Activated gamma-delta T cell (primary cell): ENCODE measurements at places on chromosomes 12 and 14.

DNA sequence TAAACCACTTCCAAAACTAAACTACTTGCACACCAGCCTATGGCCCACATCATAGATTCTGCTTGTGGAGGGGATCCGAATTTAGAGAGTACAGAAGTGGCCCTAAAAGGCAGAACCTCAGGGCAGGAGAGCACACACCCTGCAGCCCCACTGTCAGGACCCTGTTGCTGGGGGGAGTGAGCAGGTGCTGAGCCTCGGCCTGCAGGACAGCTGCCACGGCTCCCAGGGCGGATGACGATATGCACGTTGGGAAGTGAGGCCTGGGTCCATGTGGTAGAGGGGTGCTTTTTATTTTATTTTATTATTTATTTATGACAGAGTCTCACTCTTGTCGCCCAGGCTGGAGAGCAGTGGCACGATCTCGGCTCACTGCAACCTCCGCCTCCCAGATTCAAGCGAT, 73.5 kb downstream of the TNFAIP2 start:
- no peak for DNase-seq

DNA sequence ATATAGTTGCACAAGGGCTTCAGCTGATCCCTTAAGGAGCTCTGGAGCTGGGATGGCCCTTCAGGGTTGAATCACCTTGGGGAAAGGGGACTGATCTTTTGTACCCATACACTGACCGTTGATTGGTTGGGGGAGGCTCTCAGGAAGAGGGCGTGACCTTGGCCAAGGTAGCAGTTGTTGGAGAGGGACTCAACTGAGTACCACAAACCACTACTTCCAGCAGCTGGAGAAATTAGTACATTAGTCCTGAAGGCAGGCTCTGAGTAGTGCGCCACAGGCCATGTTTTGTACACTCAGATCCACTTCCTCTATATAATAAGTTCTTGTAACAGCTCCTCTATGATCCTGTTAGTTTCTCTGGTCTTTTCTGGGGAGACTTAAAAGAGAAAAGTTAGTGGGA, 317.6 kb downstream of the CCDC91 start:
- DNase-seq, result no peak

GRCh38 chr14:101834800-101835547, 73.5 kb downstream of the PPP2R5C start:
- DNase-seq, result no peak

GRCh38 chr14:38481952-38482678, 226.2 kb upstream of the CLEC14A start:
- DNase-seq, result no peak

DNA sequence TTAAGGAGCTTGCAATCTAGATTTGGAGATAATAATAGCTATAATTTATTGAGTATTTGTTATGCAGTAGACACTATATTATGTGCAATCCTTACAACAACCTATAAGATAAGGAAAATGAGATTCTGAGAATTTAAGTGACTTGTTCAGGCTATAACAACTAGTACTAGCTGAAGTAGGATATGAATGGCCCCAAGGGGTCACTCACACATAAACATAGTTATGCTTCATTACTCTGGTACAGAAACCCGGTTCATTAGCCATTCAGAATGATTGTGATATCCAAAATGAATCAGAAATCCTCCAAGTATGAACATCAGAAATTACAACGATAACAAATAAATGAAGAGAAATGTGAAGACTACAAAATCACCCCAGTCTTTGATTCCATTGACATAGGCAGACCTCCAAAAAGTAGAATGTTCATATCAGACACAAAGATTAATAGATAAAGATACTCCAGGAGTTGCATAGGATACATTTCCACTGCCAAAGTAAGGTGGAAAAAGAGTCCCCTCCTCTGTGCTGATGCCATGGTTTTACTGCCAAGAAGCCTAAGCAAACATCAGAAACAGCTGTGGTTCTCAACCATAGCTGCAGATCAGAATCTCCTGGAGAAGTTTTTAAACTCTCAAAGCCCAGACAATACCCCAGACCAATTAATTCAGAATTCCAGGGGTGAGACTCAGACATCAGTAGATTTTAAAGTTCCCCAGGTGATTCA, 8.6 kb upstream of the NID2 start:
- DNase-seq, result no peak

DNA sequence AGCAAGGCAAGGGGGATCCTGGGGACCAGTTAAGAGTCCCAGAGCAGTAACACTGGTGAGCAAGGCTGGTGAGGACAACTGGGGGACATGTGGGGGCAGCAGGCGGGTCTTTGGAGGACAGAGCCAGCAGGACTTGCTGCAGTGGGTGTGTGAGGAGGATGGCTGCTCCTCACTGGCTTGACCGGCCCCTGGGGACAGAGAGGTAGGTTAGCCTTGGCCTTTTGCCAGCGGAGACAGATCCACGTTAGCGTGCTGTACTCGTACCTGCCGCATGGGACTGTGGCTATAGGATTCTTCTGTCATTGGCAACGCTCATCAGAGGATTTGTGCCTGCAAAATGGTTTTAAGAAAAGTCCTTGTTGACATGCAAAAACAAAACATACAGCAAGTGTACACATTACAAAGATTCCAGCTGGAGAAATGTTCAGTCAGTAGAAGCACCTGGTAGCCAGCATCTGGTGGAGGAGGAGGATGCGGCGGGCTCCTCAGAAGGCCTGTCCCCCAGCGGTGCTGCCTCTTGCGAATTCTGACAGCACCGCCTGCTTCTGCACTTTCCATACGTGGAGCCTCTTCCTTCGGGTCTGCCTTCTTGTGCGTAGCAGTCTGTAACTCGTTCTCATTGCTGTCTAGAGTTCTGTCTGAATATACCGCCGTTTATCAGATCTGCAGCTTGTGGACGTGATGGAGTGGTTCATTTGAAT, 91.3 kb downstream of the EP400 start:
- no peak for DNase-seq

DNA sequence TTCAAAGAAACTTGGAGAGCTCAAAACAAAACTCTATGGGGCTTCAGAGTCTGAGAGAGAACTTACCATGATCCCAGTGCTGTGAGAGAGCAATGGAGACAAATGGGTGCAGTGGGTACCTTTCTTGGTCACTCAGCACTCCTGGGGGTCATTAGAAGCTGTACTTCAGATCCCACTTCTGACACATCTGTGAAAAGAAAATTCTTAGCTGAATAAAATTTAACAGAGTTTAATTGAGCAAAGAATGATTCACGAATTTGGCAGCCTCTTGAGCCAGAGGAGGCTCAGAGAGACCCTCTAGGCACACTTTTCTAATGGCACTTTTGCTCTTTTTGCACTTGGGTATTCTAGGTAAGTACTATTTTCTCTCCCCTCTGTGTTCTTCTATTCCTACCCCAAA, 96.8 kb upstream of the SYT10 start:
- DNase-seq, result no peak

GRCh38 chr12:22625762-22626294, 857 bp downstream of the ETNK1 start:
- no peak for DNase-seq

DNA sequence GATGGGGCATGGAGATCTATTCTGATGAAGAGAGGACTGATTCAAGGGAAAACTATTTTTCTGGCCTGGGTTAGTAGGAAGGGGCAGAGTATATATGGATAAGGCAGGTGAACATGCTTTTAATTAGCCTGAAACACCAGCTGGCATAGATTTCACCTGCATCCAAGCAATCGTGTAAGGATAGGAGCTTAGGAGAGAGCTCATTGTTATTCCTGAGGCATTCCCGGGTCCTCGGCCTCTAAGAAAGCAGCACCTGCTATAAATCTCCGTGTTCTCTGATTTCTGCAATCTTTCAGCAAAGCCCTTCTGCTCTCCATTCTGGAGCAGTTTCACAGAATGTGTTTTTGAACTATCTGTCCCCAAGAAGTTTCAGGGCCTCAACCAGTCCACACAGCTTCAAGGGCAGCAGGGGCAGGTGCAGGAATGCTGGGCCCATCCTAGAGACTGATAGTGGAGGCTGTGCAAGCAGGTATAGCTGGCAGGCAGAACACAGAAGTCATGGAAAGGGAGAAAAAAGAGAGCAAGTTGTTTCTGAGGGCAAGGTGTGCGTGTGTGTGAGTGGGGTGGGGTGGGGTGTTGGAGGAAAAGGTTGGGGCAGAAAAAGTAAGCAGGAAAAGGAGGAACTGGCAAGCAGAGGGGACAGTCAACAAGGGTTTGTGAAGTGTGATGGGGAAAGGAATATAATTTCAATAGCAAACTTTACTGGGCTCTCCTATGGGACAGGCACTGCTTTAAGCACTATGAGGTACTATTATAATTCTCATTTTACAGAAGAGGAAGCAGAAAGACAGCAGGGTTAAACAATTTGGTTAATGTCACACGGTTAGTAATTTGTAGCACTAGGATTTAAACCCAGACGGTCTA, 203.7 kb upstream of the SSTR1 start:
- no peak for DNase-seq

DNA sequence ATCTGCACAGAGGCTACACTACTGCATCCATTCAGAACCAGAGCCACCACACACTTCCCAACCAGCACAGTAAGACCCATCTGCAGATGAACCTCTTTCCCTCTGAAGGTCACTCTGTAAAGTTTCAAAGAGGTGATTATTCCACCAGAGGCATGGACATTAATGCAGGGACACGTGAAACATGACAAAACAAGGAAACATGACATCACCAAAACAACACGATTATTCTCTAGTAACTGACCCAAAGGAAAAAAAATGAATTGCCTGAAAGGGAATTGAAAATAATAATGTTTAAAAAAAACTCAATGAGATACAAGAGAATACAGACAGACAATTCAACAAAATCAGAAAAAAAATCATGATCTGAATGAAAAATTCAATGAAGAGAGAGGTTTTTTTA, 139.1 kb downstream of the RERGL start:
- no peak for DNase-seq

DNA sequence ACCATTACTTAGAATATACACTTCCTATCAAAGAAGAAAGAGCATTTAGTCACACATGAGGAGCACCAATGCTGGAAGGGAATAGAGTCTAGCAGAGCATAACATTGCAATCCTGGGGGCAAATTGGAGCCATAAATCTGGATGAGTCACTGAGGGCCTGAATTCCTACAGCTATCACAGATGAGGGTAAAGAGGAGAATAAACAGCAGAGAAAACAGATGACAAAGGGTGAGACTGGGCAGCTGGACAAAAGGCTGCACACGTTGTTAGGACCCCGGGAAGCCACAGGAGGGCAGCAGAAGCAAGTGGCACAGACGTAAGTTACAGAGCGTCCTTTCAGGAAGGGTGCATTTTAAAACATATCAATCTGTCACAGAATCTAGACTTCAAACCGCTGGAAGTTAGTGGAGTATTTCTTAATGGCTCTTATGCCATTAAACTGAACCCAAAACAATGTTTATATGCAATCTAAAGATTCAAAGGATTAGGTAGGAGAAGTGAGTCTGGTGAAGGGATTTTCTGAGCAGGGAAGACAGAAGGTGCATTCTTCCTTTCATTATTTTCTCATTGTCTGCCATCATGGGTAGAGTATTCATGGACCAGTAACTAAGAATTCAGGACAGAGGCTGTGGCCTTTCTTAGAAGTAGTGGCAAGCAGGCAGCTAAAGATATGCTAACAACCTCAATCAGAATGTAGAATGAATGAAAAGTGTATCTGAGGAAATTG, 159.8 kb upstream of the DAAM1 start:
- no peak for DNase-seq

DNA sequence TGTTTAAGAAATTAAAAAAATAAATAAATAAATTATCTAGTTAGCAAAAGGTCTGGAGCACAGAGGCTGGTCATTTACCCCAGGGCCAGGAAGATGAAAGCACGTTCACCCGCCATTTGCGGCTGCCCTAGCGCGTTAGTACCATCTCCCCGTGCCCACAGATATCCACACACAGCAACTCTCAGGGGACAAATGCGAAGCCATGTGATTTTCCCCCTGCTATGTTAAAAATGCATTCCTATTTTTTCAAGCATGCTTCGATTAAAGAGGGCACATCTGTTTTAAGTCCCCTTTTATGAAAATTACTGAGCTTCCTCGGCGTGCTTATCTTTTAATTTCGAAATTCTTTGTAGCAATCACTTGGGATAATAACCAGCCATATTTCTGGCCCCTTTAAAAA, 56.9 kb upstream of the PIWIL1 start:
- no peak for DNase-seq

GRCh38 chr12:109575683-109576082, 2.1 kb downstream of the MVK start:
- DNase-seq, result no peak

- DNase-seq, result no peak
These were observed 114.9 kb downstream of the PIWIL1 start for GRCh38 chr12:130452546-130452945.

DNA sequence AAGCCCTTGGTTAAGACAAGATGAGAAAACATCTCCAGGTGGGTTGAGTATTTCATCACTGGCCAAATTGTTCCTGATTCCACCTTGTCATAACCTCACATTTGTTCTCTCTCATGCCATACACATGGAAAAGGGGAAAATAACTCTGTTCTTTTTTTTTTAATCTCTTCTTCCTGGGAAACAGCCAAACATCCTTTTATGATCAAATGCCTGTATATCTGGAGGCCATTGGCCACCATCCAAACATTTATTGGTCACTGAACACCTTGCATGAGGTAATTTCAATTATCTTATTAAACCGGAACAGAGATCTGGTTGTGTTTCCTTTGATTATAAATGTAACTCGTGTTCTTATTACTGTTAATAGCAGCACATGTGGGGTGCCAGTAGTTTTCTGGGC, 469.6 kb downstream of the NPAS3 start:
- DNase-seq, result no peak

DNA sequence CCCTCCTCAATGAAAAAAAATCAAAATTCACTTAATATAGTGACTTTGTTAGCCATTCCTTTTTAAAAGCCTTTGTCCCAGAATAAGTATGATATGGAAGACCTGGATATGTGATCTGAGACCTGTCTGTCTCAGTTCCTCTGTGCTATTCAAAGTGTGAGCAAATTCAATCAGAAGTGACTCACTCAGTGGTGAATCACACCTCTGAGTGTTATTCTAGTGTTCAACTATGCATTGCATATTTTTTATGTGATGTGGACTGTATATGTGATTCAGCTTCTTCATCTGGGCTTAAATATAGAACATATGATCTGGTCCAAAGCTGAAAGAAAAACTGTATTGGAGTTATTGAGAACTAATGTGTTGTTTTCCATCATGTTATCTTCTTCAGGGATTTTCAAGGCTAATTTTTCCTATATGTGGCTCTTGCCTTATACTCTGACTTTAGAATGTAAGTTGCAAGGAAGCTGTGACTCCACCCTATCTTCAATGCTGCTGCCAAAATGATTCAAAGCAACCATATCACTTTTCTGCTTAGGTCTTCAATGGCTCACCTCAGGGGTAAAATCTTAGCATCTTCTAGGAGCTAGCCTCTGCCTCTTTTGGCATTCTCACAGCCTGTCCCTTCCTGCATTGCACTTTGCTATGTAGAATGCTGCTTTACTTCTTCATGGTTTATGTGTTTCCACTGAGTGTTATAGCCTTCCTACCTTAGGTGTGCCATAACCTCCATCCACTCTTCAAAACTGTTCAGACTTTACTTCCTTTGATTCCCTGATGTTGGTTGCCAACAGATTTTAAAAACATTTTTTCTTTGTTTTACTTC, 169.8 kb downstream of the OTOGL start:
- DNase-seq, result no peak

- DNase-seq, result no peak
These were observed 484.7 kb downstream of the LRIG3 start for GRCh38 chr12:58435647-58436046.
